NCI-H1417 treated with DMSO at 0.1 percent for 48 hours (cell line): ENCODE measurements at places on chromosomes 6 and 20.

GRCh38 chr20:3815703-3816315, 4.5 kb upstream of the AP5S1 start:
- DNase-seq = no peak

- DNase-seq = no peak
Observed at GRCh38 chr6:14126191-14126590, 8.6 kb downstream of the CD83 start.

GRCh38 chr20:58447511-58448391, 58.7 kb downstream of the VAPB start:
- DNase-seq = no peak

GRCh38 chr6:18600255-18600654, 213.1 kb downstream of the RNF144B start:
- DNase-seq = no peak

- DNase-seq = no peak
Observed at GRCh38 chr6:133809406-133809805, 79.5 kb upstream of the TCF21 start.

GRCh38 chr20:47273591-47274235, 82.8 kb downstream of the ZMYND8 start:
- DNase-seq = no peak

- DNase-seq = no peak
Observed at GRCh38 chr6:158464483-158464882, 95.4 kb upstream of the TMEM181 start.

DNA sequence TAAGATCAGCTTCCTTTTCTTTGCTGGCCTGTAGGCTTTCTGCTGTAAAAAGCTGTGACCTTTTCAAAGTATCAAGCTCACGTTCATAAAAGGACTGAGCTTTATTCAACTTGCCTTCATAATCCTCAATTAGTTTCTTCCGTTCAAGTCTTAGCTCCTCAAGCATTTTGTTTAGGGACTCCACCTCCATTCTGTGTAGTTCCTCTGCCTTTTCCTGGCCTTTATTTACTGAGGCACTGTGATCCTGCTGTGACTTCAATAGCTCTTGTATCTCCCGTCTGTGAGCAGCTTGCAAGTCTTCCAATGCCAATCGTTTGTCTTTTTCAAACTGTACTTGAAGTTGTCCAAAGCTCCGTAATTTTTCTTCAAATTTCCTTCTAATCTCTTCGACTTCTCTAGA, 54.4 kb downstream of the FAM184A start:
- DNase-seq = no peak

GRCh38 chr20:53370345-53370961, 223.2 kb downstream of the ZNF217 start:
- DNase-seq = no peak

DNA sequence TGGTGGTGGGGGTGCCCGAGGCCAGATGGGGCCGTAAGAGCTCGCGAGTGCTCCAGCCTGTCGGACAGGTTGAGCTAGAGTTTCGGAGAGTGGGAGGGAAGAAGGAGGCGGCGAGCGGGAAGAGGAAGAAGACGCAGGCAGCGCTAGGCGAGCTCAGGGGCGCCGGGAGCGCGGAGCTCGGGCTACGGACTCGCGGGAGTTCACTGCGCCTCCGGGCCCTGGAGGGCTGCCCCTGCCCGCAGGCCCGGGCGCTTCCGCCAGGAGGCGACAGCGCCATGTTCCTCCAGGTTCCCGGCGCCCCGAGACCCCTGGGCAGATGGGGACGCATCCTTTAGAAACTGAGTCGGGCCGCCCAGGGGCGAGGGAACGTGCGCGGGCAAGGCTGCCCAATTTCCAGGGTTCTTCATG, 984 bp downstream of the TFAP2C start:
- DNase-seq = no peak

DNA sequence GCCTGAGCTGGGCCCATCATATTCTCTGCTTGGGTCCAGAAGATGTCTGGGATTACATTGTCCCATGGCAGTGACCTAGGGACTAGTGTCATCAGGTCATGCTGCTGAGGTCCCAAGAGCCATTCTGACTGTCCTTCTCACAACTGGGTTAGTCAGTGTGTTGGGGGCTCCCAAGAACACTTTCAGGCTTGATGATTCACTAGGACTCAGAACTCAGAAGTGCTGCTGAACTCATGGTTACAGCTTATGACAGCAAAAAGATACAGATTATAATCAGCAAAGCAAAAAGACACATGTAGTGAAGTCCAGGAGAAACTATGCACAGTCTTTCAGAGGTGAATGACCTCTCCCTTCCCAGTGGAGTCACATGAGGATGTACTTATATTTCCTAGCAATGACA, 107.8 kb downstream of the SYNE1 start:
- no peak for DNase-seq

DNA sequence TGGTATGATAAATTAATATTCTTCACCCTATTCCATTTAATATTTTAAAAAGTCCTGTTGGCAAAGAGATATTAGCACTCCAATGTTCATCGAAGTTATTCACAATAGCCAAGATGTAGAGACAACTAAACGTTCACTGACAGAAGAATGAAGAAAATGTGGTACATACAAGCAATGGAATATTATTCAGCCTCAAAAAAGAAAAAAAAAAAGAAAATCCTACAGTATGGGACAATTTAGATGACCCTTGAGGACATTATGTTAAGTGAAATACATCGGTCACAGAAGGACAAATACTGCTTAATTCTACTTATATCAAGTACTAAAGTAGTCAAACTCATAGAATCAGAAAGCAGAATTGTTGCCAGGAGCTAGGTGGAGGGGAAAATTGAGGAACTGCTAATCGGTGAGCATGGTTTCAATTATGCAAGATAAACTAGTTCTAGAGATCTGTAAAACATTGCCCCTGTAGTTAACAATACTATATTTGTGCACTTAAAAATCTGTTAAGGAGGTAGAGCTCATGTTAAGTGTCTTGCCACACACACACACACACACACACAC, 4.7 kb downstream of the GCLC start:
- no peak for DNase-seq

- no peak for DNase-seq
Observed at GRCh38 chr6:136282906-136283305, 6.7 kb downstream of the BCLAF1 start.
